ENCODE measurements at places on chromosomes 5 and 9. TPM values are rescaled to one million over a fixed set of nuclear protein-coding genes. Genes with fewer than 3 reads are reported as not detected.

DNA sequence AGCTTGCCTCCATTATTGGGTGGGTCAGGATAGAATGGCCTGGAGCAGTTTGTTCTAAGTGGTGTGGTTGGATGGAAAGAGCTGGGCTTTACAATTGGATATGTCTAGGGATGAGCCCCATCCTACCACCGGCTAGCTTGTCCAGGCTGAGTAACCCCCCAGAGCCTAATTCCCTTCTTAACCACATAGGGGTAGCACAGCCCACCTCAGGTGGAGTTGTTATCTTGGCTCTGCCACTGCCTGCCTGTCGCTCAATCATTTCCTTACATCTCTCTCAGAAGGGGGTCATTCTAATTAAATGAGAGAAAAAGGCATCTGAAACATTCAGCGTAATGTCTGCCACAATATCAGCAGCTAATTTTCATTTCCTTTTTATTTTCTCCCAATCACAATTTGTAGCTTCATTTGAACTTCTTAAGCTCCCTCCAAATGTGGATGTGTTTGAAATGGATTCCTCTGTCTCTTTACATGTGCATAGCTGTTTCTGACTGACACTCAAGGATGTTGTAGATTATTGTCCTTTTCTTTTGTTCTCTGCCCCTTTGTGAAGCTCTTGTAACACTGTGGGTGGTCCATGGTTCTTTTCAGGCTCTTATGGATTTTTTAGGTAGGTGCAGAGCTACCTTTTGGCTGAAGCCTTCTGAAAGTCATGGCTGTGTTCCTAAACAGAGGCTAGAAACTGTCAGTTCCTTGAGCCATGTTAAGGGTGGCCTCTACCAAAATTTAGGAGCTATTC, 383.1 kb upstream of the KLF4 start:
- no peak for DNase-seq

DNA sequence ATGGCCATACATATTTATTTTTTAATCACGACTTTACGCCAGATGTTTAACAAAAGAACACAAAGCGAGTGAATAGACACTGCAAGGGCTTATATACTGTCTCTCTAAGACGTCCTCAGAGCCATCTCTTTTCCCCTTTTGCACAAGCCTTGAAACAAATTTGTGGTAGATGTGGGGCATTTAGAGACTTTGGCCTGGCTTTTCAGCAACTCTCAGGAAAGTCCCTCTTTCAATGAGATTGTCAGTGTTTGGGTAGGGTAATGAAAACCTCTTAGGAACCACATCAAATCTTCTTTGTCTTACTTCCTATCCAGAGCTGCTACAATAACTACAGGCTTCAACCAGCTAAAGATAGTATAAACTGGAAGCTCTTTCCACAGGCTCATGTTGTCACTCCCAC, 380.0 kb downstream of the ANXA1 start:
- no peak for DNase-seq

Gene RNF180
- not detected for total RNA-seq

- no peak for DNase-seq
Measured at GRCh38 chr5:68554571-68555279, 339.2 kb downstream of the PIK3R1 start.

- no peak for DNase-seq
Measured at GRCh38 chr5:1445313-1445688, at the start of gene SLC6A3. SLC6A3 (minus strand) TSS chr5:1445440; CDS start chr5:1443197, 2,243 bp downstream.

DNA sequence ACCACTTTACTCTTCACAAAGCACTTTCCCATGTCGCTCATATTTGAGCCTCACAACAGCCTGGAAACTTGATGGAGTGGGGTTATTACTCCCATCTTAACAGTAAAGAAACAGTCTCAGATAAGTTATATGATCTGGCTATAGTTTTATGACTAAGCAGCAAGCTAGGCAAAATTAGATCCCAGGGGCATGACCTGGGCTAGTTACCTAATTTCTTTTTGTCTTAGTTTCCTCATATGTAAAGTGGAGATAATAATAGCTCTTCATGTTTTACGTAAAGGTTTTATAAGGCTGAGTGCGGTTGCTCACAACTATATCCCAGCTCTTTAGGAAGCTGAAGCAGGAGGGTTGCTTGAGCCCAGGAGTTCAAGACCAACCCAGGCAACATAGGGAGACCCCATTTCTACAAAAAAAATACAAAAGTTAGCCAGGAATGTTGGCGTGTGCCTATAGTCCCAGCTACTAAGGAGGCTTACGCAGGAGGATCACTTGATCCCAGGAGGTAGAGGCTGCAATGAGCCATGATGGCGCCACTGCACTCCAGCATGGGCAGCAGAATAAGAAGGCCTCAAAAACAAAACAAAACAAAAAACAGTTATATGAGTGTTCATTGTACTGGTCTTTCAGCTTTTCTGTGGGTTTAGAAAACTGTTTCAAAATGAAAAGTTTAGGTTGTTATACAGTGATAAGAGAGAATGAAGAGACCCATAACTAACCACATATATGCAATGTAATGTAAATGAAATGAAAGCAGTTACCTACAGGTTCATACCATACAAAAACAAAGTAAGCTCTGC, 6.5 kb upstream of the PLIN2 start:
- no peak for DNase-seq

Gene PLAC8L1
- not detected for total RNA-seq

Gene GLRA1
- not detected for total RNA-seq

- DNase-seq, result no peak
Measured at GRCh38 chr9:134491856-134492255, 149.7 kb upstream of the COL5A1 start.

Gene CTSL
- 3.4 TPM for total RNA-seq

DNA sequence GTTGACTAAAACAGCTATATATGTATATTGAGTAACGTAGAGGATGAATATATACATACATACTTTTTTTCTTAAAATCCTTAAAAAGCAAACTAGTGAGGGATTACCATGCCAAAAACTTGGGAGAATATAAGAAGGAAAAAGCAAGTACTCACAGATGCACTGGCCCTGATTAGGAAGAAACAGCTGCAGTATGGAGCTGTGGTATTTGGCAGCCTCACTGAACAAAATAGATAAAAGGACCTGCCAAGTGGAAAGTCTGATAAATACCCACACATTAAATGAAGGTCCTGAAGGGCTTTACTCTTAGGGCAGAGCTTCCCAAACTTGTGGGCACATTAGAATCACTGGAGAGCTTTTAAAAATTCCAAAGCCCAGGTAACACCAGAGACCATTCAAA, 80.6 kb downstream of the FEM1C start:
- DNase-seq, result no peak

DNA sequence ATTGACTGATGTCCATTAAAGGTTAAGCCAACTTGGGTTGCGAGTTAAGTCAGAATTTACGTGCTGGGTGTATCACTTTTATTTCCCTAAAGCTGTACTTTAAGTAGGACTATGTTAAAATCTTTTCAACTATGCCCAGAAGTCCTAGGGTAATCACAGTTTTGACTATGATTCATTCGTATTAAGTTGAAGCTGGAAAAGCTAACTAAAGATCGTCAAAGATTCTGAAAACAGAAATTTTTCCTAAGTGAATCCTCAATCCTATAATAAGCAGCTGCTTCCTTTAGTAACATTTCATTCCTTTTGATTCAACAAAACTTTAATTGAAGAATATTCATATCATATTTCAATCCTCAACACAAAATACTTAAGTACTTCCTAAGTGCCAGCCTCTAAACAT, 460.4 kb downstream of the ACTL7B start:
- DNase-seq, result no peak

GRCh38 chr5:171537923-171538537, 118.6 kb downstream of the FGF18 start:
- DNase-seq, result no peak

Gene SNX18
- 11.2 TPM for total RNA-seq

Gene SLC9A3
- total RNA-seq, result 1.1 TPM

DNA sequence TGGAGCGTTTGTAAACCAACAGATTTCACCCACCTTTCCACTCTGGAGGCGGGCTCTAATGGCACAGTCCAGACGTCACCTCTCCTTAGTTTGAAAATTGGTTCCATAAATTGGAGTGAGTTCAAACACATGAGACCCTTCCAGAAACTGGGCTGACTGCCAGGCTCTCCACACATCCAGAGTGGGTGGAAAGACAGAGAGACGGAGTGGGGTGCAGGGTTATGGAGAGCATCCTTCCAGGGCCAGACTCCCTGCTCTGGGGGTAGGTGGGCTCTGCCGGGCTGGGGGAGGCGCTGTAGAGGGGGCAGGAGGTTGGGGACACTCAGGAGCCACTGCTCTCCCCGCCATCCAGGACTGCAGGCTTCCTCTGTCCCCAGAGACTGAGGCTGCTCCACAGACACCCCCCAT, 104.7 kb upstream of the PHYKPL start:
- no peak for DNase-seq

DNA sequence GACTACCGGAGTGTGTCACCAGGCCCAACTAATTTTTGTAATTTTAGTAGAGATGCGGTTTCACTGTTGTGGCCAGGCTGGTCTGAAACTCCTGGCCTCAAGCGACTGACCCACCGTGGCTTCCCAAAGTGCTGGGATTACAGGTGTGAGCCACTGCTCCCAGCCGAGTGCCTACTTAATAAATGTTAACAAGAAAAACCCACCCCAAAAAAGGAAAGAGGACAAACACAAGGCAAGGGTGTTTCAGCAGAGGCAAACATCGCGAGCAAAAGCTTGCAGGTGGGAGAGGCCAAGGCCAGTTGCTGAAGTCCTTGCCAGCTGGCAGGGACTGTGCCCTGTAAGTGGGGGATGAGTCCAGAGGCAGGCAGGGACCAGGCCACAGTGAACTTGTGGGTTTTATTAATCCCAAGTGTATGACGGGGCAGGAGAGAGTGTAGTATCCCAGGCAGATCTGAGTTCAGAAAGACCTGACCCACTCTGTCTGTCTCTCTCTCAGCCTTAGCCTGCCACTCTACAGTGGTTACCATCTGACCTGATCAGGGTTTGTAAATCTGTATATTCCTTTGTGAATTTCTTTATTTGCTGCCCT, 6.4 kb upstream of the FPGS start:
- no peak for DNase-seq

Gene GEMIN5
- 6.8 TPM for total RNA-seq

Gene ALDH1A1
- total RNA-seq, result 0.16 TPM

- DNase-seq, result no peak
Measured at GRCh38 chr9:26457151-26457550, 435.5 kb downstream of the CAAP1 start.

GRCh38 chr9:74032421-74032820, 464.7 kb upstream of the RORB start:
- no peak for DNase-seq

DNA sequence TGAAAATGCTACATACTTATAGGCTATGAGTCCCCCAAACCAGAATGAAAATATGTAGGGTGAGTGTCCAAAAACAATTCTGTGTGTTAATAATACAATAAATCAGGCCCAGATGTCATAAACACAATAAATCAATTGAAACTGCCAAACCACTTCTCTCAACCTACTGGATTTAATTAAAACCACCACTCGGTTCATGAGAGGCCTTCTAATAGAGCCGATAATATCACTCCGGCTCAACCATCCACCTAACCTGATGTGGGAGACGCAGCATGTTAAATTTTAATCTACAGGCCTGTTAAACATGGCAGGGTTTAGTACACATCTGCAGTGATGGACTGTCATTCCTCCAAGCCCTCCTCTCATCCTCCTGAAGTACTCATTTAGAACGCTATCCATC, 734.5 kb upstream of the ZNF608 start:
- DNase-seq, result no peak

GRCh38 chr5:5650242-5650641, 227.8 kb downstream of the ICE1 start:
- no peak for DNase-seq

Gene SIT1
- total RNA-seq, result 33.9 TPM

DNA sequence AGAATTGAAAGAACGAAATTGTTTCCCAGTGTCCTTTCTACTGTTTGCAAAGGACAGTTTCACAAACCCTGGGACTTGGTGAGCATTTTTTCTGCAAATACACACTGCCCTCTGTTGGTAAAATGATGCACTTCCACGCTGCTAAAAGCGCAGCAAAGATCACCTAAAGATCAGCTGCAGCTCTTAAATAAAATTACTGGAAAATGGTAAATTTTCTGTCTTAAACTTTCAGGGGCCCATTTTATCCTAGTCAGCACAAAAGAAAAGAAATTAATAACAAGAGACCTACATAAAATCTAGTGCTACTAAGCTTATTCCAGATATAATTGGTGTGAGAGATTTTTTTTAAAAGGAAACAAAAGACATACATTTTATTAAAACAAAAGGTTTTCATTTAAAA, 566.0 kb downstream of the CAAP1 start:
- no peak for DNase-seq

Gene SH3PXD2B
- 0.21 TPM for total RNA-seq

DNA sequence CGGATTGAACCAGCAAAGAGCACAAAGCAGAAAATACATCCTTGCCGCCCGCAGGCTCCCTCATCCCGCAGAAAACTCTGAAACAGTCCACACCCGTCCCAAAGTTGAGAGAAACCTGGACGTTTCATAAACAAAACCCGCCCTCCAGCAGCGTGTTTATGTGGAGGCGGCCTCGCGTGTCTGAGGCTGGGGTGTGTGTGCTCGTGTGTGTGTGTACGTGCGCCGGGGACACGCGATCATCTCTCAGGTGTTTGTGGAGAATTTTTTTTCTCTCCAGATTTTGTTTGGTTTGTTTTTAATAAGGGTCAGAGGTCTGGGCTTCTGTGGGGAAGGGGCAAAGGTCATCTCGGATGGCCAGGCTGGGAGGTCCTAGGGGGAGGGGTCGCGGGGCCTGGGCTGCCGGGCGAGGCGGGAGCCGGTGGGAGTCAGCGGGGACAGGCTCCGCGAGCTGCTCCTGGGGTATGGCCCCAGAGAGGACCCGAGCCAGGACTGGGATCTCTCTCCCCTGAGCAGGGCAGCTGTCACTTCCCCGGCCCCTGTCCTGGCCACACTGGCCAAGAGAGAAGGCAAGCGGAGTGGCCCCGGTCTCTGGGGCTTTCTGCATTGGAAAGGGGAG, 206.4 kb downstream of the C9orf50 start:
- DNase-seq, result peak; percentile 27

GRCh38 chr9:112841261-112841660, 49.4 kb downstream of the SLC46A2 start:
- DNase-seq, result no peak

GRCh38 chr5:139094154-139095131, 103.7 kb downstream of the SIL1 start:
- no peak for DNase-seq

DNA sequence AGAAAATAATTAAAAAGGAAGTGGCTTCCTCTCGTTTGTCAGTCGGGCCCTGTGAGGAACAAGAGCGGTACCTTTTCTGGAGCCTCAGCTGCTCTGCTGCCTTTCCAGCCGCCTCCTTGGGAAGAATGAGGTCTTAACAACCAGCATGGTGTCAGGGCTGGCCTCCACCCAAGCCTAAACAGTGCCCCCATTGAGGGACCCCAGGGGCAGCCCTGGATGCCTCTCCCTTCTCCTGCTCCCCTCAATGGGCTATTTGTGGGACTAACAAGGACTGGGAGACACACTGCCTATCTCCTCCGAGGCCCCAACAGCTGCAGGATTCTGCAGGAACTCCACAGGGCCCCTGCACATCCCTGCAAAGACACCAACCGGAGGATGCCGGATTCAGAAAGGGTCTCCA, 155.4 kb upstream of the MAP3K1 start:
- no peak for DNase-seq

GRCh38 chr5:150672237-150672883, 11.3 kb downstream of the MYOZ3 start:
- DNase-seq, result no peak

GRCh38 chr5:89191374-89191773, 308.4 kb upstream of the MEF2C start:
- DNase-seq, result no peak

GRCh38 chr5:145340099-145340498, 495.0 kb downstream of the PRELID2 start:
- no peak for DNase-seq
